Muscle of arm (tissue), 14 donors: ENCODE measurements at places on chromosomes 2 and 18.

- DNase-seq = no peak
Measured at GRCh38 chr2:133756833-133757232, 188.6 kb upstream of the NCKAP5 start.

DNA sequence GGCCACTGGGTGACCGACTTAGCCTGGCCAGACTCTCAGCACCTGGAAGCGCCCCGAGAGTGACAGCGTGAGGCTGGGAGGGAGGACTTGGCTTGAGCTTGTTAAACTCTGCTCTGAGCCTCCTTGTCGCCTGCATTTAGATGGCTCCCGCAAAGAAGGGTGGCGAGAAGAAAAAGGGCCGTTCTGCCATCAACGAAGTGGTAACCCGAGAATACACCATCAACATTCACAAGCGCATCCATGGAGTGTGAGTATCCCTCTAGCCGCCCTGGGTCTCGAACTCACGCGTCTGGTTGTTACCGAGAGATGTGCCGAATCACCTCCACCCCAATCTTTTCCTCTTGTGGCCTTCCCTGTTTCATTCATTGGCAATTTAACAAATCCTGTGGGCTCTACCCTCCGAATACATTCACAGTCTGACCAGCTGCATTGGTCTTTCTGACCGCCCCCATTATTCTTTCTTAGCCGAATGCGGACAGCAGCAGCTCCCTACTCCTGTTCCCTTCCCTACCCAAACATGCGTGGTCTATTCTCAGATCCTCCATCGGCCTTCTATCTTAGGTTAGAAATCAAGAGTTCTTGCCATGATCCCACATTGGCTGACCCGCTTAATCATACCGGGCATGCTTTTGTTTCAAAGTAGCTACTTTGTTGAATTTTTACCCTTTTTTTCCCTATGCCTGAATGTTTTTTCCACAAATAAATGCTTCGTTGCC, 631 bp downstream of the RPL31 start:
- DNase-seq = peak; percentile 24

DNA sequence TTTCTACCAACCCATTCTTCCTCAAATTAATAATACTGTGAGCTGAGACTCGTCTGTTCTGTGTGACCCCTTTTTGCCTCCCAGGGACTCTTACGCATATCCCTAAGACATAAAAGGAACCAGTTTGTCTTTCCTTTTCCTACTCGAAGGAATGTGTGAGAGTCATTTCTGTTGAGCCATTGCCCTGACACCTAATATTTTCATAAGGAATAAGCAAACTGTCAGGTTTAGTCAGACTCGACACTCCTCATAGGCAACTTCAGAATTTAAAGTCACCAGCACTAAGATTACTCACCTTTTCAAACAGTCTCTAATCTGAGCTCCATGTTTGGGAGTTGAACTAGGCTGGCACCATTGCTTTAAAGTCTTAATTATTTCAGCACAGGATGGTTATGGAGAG, 305.5 kb downstream of the IKZF2 start:
- DNase-seq = no peak

GRCh38 chr2:58921676-58922075, 680.6 kb upstream of the FANCL start:
- DNase-seq = no peak

GRCh38 chr2:45709137-45709536, 57.7 kb downstream of the PRKCE start:
- no peak for DNase-seq

DNA sequence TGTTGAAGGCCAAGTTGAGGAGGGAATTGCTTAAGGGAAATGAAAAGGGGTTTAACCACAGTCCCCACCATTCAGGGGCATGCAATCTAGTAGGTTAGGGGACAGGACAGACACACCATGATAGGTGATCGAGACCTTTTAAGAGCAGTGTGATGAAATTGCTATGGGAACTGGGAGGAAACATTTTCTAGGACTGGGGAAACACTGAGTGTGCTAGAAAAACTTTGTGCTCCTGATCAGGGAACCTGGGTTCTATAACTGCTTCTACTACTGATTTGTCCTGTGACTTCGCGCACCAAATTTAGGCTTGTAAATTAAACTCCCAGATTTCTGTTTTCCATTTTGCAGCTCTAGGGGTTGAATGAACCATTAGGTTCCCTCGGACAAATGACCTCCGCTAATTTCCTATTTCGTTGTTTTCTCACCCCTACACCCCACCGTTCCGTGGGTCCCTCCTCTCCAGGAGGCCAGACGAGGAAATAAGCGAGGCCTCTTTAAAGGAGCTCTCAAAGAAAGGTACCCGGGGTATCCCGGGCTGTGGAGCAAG, 371 bp upstream of the LCLAT1 start:
- no peak for DNase-seq

GRCh38 chr2:241641631-241642030, 4.1 kb downstream of the ATG4B start:
- no peak for DNase-seq

- DNase-seq = no peak
Measured at GRCh38 chr2:25378731-25379490, 37.2 kb upstream of the DNMT3A start.

- no peak for DNase-seq
Measured at GRCh38 chr18:63832470-63832869, 55.0 kb upstream of the SERPINB2 start.

DNA sequence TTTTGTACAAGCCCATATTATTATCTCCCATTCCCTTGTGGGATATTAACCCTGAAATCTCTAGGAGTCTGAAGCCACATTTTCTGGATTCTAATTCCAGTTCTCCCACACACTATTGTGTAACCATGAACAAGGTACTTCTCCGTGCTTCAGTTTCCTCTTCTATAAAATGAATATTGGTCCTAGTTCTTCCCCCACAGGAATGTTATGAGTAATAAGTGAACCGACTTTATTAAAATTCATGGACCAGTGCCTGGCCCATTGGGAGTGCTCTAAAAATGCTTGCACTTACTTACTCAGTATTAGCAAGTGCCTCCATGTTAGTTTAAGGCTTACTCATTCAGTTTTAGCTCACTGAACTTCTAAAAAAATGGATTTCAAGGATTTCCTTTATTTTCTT, 1.4 kb upstream of the ACMSD start:
- no peak for DNase-seq

DNA sequence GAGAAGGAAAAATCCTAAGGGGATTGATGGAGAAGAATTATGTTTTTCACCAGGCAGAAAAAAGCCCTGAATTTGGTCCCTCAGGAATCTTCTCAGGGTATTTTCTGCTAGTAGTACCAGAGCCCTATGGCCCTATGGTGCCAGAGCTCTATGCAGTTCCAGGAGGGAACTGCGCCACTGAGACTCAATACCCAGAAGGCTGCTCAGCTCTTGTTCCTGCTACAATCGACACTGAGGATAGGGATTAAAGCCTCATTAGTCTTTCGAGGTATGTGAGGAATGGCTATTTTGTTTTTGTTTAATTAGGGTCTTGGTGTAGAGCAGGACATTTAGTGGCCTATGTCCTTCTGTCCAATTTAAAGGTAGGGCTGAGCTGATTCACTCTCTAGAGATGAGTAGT, 21.7 kb upstream of the PPP3R1 start:
- DNase-seq = no peak

- no peak for DNase-seq
Measured at GRCh38 chr2:133753665-133754064, 185.4 kb upstream of the NCKAP5 start.

DNA sequence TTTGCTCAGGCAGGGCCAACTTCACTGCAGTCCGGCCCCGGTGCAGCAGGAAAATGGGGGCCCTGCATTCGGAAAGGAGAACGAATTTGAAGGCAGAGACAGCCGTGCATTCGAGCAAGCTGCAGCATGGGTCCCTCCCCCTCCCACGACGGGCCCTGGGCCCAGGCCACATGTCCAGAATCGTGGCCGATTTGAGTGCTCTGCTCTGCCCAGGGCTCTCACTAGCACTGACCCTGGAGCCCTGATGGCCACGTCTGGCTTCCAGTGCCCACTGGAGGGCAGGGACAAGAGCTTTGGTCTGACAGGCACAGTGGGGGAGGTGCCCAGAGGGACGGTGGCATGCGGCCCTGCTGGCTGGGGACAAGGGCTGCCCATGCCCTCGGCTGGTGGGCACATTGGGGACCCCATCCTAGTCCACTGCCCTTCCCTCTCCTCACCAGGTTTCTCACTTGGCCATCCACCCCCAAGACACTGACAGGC, 14.4 kb upstream of the KLHL30 start:
- no peak for DNase-seq
